Activated CD8-positive, alpha-beta memory T cell treated with anti-CD3 and anti-CD28 coated beads for 36 hours (primary cell): ENCODE measurements at places on chromosomes 5 and 9. TPM values are rescaled to one million over a fixed set of nuclear protein-coding genes. Genes with fewer than 3 reads are reported as not detected.

Gene MAPKAP1
- 117 TPM for total RNA-seq

Gene GPRIN1
- total RNA-seq: 2.7 TPM

Gene TMEM215
- not detected for total RNA-seq

Gene GGTA1
- not detected for total RNA-seq

Gene SPATA31E1
- not detected for total RNA-seq

Gene PFN3
- total RNA-seq: not detected

Gene KLHL3
- total RNA-seq: 3.6 TPM

Gene CHSY3
- total RNA-seq: not detected

Gene TNFSF8
- 45.3 TPM for total RNA-seq

Gene PCDHA9
- not detected for total RNA-seq
